Thyroid gland (tissue), 4 donors: ENCODE measurements at places on chromosomes 6 and 20. TPM values are rescaled to one million over a fixed set of nuclear protein-coding genes. Genes with fewer than 3 reads are reported as not detected.

The EEF1A2 gene
- 1.4 TPM for total RNA-seq

DNA sequence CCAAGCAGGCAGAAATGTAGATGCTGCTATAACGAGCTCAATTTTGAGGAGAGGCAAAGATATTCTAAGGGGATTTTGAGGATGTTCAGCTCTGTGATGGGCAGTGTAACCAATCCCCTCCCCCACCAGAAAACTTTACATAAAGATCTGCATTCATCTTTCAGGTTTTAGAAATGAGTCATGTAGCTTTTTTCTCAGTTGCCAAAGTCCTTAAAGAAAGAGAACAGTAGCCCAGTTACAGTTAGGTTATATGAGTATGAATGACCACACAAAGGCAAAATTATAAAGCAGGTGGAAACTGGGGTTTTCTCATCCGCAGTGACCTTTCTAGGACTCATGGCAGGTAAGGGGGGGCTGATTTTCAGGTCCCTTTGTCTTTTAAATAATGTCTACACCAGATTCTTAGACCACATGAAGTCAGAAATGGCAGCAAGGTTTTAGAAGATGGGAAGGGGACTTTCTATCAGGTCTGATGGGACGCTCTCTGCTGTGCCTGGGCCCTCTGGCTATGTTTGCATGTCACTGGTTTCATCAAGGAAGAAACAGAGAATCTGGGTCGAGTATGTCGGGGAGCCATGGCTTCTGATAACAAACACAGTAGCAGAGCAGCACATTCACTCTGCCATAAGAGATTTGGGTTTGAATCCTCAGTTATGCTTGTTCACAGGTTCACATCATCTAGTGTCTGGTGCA lies 94.7 kb downstream of the CLIC5 start:
- DNase-seq: no peak
- no peak overlapping the region for H3K27ac ChIP-seq
- no peaks in the 10 kb centered on the region for H3K27me3 ChIP-seq
- no peak overlapping the region for H3K4me3 ChIP-seq
- peaks cover 7% of the 10 kb centered on the region for H3K4me1 ChIP-seq
- no peaks in the 10 kb centered on the region for H3K36me3 ChIP-seq

- H3K27me3 ChIP-seq: no peaks in the 10 kb centered on the region
- no peaks in the 10 kb centered on the region for H3K36me3 ChIP-seq
Observed at GRCh38 chr6:53603386-53604116, 58.6 kb upstream of the GCLC start.

The ENPP5 gene
- 47.7 TPM for total RNA-seq

GRCh38 chr20:63587776-63588591 lies 13.9 kb upstream of the HELZ2 start:
- no peaks in the 10 kb centered on the region for H3K27me3 ChIP-seq
- no peak overlapping the region for H3K4me3 ChIP-seq
- H3K36me3 ChIP-seq: peaks cover 39% of the 10 kb centered on the region
- H3K27ac ChIP-seq: no peak overlapping the region

DNA sequence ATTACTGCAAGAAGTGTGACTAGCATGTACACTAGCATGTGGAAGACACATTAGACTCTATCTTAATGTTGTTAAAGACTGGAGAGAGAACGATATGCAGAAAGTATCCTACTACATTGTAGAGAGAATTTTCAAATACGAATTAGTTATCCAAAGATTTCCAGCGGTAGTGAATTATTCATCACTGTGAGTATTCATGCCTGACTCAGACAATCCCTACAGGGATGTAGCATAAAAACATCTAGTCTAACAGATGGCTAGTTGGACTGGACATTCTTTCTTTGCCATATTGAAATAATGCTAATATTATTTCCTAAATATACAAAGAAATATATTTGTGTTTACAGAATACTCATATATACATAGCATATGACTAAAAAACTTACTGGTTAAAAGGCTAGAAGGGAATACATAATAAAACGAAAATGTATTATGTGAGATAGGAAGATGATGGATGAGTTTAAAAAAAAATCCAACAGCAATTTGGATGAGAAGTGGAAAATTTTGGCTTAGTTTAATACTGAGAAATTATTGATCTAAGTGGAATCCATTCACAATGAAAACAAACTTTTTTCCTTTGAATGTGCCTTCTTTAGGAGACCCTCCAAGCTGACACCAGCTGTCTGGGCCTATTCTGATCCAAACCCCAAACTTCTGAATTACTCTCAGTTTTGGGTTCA lies 580.7 kb downstream of the RFPL4B start:
- H3K36me3 ChIP-seq: no peaks in the 10 kb centered on the region
- H3K4me3 ChIP-seq: no peak overlapping the region
- H3K4me1 ChIP-seq: no peaks in the 10 kb centered on the region

GRCh38 chr6:156645097-156645496 lies 132.1 kb upstream of the ARID1B start:
- no peaks in the 10 kb centered on the region for H3K36me3 ChIP-seq
- H3K4me3 ChIP-seq: no peak overlapping the region
- no peak overlapping the region for H3K27ac ChIP-seq
- DNase-seq: no peak
- H3K4me1 ChIP-seq: no peaks in the 10 kb centered on the region
